Skeletal muscle cell (primary cell): ENCODE measurements at places on chromosomes 13 and 19.

DNA sequence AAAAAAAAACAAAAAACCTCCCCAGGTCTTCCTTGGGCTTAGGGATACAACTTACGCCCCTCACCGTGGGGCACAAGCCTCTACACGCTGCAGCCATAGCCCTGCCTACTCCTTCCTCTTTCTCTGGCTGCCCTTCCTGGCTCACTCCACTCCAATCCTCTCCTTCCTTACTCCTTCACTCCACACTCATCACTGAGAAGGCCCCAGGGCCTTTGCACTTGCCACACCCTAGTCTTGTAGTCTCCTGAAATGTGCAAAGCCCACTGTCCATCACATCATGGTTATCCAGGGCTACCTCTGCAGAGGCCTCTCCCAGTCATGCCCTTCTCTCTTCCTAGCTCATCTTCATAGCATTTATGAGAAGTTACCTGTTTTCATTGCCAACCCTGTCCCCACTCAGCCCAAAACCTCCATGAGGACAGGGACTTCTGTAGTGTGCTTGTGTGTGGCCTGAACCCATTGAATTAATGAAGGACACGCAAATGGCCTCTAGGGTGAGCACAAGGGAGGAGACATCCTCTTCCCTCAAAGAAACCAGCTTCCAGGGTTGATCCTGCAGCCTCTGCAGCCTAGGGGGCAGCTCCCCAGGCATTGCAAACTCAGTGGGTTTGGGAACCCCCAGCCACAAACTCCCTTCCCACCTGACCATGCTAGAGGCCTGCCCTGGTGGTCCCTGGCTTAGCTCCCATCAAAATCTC is 7.9 kb upstream of the HSH2D start:
- no peak for DNase-seq

- DNase-seq = no peak
Measured at GRCh38 chr19:12975221-12975741, 5.9 kb downstream of the DAND5 start.

- DNase-seq = no peak
Measured at GRCh38 chr19:10962863-10963262, 2.0 kb downstream of the SMARCA4 start.

DNA sequence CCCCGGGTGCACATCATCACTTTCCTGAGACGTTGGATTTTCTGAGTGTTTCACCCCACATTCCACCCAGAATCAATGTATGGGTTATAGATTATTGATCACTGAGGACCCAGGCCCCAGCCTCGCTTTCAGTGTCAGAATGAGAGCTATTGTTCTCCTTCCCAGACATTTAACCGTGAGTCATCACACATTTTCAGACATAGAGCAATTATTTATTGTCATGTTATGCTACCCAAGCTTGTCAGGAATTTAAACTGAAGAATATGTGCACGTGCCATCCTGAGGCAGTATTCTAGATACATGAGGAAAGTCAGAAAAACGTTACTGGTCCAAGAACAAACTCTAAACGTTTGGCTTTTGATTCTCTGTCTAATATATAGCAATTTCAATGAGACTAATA is 276.6 kb upstream of the ZNF507 start:
- DNase-seq = no peak

DNA sequence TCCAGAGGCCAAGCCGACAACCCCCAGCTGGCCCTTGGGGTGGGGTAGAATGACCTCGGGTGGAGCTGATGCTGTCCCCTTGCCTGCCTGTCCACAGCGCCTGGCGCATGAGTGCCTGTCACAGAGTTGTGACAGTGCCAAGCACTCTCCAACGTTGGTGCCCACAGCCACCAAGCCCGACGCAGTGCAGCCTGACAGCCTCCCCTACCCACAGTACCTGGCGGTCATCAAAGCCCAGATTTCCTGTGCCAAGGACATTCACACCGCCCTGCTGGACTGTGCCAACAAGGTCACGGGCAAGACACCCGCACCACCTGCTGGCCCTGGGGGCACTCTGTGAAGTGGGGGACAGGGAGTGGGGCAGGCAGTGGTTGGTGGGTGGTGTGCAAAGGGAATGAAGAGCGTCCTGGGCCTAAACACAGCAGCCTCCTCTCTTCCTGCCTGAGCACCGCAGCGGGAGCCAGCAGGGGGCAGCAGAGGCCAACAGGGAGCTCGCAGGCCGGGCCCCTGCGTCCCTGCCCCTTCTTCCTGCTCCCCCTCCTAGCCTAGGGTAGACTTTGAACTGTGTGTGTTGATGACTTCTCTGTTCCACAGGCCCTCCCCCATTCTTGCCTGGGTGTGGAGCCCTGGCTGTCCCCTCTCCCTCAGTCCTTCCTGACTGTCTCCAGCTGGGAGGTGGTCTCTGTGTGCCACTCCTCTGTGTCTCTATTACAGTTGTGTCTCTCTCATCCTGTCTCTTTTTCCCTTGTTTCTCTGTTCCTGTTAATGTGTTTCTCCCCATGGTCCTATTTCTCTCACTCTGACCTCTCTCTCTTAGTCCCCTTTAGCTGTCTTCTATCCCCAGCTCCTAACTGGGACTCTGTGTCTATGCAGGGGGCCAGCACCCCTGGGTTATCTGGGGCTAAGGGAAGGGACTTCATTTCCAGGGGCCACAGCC is 6.5 kb downstream of the MED29 start:
- no peak for DNase-seq

- DNase-seq = no peak
Measured at GRCh38 chr19:3698974-3699740, 1.1 kb downstream of the PIP5K1C start.

DNA sequence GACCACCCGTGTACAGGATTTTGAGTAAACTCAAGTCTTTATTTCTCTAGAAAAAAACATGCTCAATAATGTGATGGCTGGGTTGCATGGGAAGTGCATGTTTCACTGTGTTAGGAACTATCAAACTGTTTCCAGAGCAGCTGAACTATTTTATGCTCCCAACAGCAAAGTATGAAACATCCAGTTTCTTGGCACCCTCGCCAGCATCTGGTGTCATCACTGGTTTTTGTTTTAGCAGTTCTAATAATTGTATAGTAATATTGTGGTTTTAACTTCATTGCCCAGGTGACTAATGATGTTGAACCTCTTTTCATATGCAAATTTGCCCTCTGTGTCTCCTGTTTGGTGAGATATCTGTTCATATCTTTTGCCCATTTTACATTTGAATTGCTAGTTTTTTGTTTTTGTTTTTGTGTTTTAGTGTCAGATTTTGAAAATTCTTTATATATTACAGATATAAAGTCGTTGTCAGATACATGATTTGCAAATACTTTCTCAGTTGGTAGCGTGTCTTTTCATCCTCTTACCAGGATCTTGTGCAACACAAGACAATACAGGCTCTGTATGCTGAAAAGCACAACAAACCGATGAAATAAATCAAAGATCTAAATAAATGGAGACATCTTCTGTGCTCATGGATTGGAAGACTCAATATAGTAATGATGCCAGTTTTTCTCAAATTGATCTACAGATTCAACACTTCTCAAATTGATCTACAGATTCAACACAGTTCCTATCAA is 87.8 kb downstream of the IPO5 start:
- no peak for DNase-seq

DNA sequence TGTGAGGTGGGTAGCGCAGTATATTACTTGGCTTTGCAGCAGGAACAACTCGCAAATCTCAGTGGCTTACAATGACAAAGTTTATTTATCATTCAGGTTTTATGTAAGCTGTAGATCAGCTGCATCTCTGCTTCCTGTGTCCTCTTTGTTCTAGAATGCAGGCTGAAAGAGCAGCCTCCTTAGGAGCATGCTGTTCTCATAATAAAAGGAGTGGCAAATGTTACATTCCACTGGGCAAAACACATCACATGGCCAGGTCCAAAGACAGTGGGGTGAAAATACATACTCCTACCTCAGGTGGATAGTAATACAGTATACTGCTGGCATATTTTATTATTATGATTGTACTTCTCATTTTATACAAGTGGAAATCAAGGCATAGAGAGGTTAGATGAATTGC is 1.2 kb upstream of the CSNK1A1L start:
- no peak for DNase-seq

GRCh38 chr13:47672245-47673008 is 328.6 kb downstream of the SUCLA2 start:
- peak; percentile 66 for DNase-seq

- DNase-seq = no peak
Measured at GRCh38 chr13:44576351-44577235, 463 bp upstream of the TSC22D1 start.

- DNase-seq = no peak
Measured at GRCh38 chr13:27250833-27251165, 559 bp upstream of the RPL21 start.

- no peak for DNase-seq
Measured at GRCh38 chr13:40495621-40496001, 170.8 kb downstream of the FOXO1 start.

- DNase-seq = no peak
Measured at GRCh38 chr13:42378383-42378780, 106.4 kb downstream of the AKAP11 start.

- DNase-seq = no peak
Measured at GRCh38 chr13:101394605-101395004, 21.7 kb downstream of the NALCN start.

GRCh38 chr19:47766359-47766620 is 12.2 kb upstream of the SELENOW start:
- DNase-seq = no peak

DNA sequence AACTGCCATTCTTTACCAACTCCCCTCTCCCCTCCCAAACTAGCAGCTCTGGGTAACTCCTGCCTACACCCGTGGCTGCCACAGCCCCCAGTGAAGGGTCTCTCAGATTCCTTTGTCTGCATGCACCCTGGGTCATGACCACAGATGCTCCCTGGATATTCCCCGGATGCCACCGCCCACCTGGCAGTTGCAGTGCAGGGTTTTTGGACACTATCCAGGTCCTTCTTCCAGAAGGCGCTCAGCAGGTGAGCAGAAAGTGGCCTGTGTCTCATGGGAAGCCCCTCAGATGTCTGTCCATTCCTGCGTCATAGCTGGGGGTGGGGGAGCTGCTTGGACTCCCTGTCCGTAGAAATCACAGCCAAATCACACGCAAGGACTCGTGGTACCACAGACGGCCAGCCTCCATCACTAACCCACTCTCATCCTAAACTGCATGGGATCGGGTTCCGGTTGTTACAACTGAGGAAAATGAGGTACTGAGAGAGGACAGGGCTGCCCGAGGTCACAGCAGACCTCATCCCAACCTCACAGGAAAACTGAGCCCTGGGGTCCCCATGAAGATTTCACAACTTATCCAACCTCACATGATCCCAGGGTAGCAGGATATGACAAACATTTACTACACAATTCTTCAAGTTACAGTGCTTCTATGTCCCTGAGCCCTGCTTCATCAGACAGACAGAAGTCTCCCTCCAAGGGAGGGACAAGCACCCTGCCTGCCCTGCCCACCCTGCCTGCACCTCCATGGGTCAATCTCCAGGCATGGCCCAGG is 38.6 kb downstream of the ELL start:
- DNase-seq = no peak

DNA sequence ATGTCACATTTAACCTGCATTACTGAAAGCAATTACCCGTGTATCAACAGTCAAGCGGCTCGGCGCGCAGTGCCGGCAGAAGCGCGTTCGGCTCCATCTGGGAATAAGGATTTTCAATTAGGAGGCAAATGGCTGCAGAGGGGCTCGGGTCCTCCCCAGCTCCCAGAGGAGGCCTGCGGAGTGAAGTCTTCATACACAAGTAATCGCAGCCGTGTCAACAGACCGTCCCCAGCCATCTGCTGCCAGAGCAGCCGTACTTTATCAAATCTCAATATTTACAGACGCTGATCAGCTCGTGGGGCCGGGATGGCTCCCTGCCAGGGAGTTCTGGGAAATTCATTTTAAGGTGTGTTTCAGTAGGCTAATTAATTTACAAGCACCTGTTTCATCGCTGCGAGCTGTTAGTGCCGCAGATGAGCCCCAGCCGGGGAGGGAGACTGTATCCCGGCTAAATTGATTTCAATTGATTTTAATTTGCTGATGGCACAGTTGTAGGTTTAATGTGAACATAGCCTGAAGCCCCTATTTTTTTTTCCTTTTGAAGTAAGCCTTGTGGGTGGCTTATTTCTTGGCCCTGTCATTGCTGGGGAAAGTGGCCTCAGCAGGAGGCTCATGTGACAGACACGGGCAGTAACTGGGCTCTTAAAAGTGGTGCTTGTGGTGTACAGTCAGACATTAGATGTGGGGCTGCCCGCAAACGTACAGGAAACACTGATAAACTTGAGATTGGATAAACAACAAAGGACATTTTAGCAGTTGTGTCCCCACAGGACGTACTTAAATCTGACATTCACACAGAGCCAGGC is 252.7 kb downstream of the TEX29 start:
- DNase-seq = no peak

- no peak for DNase-seq
Measured at GRCh38 chr19:17616961-17617806, 61.7 kb downstream of the COLGALT1 start.

- no peak for DNase-seq
Measured at GRCh38 chr19:54186351-54186750, 3.0 kb downstream of the MBOAT7 start.

- DNase-seq = no peak
Measured at GRCh38 chr13:111927181-111927540, 139.8 kb upstream of the SOX1 start.

- DNase-seq = no peak
Measured at GRCh38 chr19:40689339-40690049, 957 bp downstream of the NUMBL start.

GRCh38 chr13:94079876-94080275 is 399.6 kb downstream of the DCT start:
- peak; percentile 49 for DNase-seq

- DNase-seq = no peak
Measured at GRCh38 chr19:48975947-48976847, 11.1 kb downstream of the FTL start.

GRCh38 chr19:6803036-6803404 is 30.5 kb downstream of the VAV1 start:
- DNase-seq = no peak

- no peak for DNase-seq
Measured at GRCh38 chr13:59680429-59681024, 483.2 kb downstream of the DIAPH3 start.

GRCh38 chr13:108437496-108437895 is 168.0 kb downstream of the TNFSF13B start:
- peak; percentile 24 for DNase-seq
